NCI-H1930 (cell line): ENCODE measurements at places on chromosomes 11 and 22.

DNA sequence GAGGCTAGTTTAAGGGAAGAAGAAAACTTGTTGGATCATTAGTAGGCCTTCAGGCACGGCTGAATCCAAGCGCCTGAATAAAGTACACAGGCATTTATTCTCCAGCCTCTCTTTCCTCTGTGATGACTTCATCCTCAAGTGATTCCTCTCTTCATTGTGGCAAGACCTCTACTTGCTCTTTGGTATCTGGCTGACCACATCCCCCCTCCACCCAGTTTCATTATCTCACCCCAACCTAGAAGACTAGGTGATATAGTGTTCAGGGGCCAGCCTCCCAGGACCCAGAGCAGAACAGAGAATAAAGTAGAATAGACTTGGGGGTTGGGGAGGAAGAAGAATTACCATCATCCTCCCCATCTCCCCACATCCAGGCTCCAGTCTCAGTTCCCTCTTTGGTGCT lies 189.3 kb downstream of the MIAT start:
- no peak for DNase-seq

GRCh38 chr22:42696331-42696967 lies 24.2 kb downstream of the A4GALT start:
- DNase-seq = no peak

- no peak for DNase-seq
These were observed 21.1 kb downstream of the OR5P2 start for GRCh38 chr11:7775689-7776088.

GRCh38 chr11:88208745-88209144 lies 33.5 kb upstream of the RAB38 start:
- no peak for DNase-seq

- DNase-seq = peak; percentile 35
These were observed 7.1 kb downstream of the USP18 start for GRCh38 chr22:18156878-18157713.

DNA sequence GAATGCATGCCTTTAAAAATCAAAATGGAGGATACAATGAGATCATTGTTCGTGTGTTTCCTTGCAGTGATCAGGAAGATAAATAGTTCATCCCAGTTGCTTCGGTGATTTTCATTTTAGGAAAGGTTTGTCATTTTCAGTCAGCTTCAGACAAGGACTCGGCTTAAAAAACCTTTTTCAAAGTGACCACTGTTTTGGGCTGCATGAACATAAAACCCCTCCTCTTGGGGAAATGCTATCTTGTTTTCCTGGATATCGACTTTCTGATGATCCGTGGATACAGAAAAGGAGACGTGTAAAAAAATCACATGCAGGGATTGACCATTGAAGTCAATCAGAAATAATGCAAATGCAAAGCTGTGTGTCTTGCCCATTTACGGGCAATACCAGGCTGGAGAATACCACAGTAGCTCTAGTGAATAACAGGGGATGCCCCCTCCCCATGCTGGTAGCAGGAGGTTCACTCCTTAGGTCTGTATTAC lies 146.8 kb downstream of the MAML2 start:
- DNase-seq = no peak

DNA sequence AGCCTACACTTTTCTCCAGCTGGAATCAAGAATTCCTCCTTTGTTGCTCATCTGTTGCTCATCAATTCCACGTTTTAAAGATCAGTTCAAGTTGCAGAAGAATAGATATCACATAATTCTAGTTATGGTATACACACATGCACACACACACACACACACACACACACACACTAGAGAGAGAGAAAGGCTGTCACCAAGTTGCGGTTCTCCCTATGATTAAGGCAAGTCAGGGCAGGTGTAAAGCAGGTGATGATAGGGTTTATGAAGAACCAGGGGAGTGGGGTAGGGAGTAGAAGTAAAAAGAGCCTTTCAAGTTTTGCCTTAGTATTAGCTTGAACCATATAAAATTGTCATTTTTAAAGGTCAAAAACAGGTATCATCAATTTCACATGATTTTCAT lies 31.7 kb upstream of the TMPRSS4 start:
- DNase-seq = no peak

DNA sequence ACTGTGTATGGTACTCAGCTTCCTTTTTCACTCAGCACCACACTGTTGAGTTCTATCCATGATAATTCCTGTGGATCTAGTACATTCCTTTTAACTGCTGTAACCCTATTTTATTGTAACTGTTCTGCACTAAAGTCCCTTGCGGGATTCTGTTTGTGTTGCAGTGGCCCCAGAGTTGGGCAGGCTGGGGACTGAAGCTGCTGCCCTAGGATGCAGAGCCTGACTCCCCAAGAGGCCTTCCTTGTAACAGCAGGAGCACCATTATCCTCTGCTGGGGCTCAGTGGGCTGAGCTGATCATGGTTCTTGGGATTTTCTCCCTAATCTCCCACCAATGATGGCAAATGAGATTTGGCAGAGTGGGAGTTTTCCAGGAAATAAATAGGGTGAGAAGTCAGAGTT lies 77.7 kb downstream of the CABIN1 start:
- DNase-seq = no peak

GRCh38 chr22:43821606-43822425 lies 9.7 kb upstream of the EFCAB6 start:
- no peak for DNase-seq

GRCh38 chr11:21625982-21626381 lies 566.9 kb upstream of the ANO5 start:
- DNase-seq = no peak

DNA sequence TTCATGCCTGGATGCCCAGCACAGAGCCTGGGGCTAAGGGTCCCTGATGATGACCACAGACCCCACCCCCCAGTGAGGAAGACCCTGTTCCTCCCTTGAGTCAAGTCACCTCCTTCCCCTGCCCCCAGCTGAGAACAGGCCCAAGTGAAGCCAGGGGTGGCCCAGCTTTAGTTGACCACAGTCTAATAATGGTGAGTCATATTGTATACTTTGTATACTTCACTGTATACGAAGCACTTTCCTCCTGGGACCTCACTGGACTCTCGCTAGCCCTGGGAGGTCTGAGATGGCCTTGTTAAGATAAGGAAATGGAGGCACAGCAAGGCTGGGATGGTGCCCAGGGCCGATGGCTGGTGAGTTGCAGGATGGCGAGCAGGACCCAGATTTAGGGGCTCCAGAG lies 3.7 kb upstream of the FLRT1 start:
- no peak for DNase-seq

GRCh38 chr11:16034074-16034473 lies 322.3 kb downstream of the SOX6 start:
- DNase-seq = no peak

GRCh38 chr11:130825983-130826382 lies 90.3 kb downstream of the SNX19 start:
- DNase-seq = no peak

DNA sequence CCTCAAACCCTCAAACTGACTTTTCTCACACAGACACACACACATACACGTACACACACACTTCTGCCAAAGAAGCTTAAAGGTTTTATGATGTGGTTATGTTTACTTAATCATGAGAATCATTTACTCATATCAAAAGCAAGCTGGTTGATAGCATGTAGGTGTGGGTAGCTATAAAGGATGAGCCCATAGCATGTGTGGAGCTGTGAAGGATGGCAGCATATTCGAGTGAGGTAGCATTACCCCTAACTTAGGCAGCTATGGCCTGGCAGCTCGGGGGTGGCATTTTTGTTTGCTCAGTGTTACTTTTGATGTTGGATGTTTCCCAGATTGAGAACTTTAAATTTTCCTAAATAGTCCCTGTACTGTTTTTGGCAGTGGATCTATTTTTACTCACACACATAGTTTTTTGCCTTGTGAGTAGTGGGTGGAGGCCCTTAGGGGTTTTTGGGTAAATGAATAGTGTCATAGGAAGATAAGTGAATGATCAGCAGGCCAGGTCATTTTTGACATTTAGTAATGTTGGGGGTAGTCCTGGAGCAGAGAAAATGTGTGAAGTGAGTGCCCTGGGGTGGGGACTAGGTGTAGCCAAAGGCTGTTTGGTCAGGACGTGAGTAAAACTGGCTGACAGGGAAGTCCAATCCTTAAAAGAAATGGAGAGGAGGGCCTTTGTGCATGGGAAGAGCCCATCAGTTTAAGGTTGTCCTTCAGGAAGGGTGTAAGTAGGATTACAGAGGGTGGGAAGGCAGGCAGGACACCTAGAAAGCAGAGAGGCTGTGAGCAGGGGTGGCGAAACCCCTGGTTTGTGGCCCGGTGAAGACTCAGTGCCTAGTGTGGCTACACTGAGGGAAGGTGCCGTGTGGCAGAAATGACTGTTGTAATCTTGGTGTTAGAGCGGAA lies 7.1 kb downstream of the YWHAH start:
- DNase-seq = no peak

- no peak for DNase-seq
These were observed 115.7 kb downstream of the NTM start for GRCh38 chr11:131486100-131486499.

DNA sequence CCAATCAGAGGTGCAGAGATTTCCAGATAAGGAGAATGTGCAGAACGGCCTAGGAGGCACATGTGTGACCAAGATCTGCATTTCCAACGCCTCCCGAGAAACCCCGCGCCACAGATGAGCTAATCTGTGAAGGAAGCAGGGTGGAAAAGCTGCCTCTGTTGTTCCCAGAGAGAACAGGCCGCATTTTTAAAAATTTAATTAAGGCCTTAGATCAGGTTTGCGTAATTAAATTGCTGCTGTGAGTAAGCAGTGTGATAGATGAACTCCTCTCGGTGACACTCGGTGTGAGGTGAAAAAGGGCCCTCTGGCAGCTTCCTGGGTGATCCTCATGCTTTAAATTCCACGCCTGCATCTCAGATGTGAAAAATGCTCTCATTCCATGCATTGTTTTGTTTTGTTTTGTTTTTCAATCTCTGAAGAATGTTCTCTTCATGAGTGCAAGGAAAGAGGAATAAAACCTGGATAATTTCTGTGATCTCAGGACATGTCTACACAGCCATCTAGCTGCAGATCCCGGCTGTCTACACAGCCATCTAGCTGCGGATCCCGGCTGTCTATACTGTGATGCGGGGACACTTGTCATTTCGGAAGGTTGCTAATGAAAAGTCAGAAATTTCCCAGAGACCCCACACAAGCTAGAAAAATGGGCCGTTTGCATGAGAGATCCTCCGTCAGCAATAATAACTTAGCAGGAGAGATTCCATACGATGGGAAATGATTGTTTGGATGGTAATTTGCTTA lies 1398.9 kb downstream of the BRD1 start:
- DNase-seq = no peak

DNA sequence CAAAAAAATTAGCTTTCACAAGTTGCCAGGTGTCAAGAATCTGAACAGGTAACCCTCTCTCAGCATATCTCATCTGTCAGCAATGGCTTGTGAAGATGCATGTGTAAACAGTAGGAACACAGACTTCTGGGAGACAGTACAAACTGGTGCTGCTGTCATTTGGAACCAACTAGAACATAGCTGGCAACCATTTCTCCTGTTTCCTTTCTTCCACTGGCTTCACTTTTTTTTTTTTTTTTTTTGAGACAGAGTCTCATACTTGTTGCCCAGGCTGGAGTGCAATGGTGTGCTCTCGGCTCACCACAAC lies 2.1 kb upstream of the PIK3C2A start:
- no peak for DNase-seq

DNA sequence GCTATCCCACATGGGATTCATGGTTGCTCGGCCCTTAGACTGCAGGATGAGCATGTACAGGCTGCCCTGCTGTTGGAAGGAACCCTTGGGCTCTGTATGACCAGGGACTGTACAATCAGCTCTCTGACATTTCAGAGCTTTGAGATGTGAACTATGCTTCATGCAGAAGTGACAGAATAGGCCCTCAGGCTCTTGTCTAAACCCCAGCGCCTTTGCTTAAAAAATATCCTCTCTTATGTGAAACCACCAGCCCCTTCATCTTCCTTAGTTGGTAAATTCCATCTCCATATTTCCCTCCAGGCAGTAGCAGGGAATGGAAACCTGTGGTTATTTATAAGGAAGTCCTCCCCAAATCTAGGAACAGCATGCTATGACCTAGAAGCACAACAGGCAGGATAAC lies 78.9 kb upstream of the PLET1 start:
- DNase-seq = no peak

DNA sequence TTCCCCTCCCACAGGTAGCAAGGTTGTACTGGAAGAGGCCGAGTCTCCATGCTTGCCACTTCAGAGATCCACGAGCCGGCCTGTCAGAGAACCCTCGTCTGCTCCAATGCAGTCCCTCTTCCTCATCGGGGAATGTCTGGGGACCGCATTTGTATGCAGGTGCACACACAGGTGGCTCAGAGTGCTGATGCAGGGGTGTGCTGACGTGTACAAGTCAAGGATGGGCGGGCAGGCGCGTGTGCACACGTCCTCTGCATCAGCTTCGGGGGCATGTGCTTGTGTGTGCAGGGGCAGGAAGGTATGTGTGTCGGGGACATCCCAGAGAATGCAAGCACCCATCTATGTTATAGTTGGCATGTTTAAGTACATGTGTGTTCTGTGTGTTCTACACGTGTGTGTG lies 49.4 kb downstream of the ELFN2 start:
- no peak for DNase-seq

DNA sequence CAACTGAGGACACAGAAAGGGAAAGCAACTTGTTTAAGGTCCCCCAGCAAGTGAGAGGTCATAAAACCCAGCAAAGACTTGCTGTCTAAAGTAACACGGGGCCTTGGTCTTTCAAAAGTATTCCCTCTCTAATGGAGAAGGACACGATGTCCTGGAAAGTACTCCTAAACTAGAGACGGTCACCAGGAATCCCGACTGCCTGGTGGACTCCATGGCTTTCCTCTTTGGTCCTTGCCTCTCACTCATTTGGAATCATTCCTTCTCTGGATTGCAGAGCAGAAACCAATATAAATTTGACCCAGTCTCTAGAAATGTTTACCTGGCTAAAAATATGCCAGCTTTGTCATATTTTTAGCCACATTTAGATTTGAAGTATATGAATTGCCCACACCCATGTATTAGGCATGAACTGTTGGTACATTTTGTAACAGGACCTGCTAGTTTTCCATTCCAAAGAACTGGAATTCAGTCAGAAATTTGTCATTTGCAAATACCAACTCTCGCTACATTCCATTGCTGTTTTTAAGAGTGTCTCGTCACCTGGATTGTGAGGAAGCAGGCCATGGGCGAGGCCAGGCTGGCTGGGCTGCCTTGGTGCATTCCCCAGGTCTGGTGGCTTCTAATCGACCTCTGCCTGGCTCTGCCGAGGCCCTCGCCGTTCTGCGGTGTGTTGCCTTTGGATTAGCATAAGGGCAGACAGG lies 12.9 kb downstream of the NAV2 start:
- DNase-seq = no peak
